HT1080 (cell line): ENCODE measurements at places on chromosomes 2 and 18. TPM values are rescaled to one million over a fixed set of nuclear protein-coding genes. Genes with fewer than 3 reads are reported as not detected.

DNA sequence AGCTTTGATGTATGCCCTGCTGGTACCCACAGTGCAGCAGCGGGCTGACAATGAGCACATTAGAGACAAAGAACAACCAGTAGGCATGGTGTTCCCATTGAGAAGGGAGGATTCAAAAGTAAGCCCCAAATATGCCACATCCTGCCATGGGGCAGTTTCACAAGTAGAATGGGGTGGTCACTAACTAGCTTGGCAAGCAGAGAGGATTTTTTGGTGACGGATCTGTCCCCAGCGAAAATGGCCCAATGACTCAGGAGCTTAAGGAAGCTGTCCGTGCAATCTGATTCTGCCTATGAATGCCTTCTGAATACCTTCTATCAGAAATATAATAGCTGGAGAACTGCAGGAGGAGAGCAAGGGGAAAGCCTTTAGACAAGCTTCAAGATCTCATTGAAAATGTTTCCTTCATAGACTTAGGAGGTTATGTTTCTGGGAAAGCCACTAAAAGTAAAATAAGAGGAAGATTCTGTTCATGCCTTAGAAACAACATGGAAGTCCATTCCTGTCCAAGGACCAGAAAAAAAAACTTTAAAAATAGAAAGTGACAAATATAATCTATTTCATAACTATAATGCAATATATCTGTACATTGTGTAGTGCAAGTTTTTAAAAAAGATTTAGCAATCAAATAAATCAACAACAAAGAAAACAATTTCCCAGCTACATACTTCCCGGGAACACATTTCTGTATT lies 117.5 kb upstream of the SLC14A2 start:
- no peak for DNase-seq

- DNase-seq, result no peak
These were observed 756.5 kb downstream of the GALR1 start for GRCh38 chr18:78006006-78006773.

- DNase-seq, result no peak
These were observed 116.2 kb upstream of the DDX18 start for GRCh38 chr2:117698287-117698686.

GRCh38 chr18:74930616-74931015 lies 278.3 kb downstream of the PTGR3 start:
- no peak for DNase-seq

DNA sequence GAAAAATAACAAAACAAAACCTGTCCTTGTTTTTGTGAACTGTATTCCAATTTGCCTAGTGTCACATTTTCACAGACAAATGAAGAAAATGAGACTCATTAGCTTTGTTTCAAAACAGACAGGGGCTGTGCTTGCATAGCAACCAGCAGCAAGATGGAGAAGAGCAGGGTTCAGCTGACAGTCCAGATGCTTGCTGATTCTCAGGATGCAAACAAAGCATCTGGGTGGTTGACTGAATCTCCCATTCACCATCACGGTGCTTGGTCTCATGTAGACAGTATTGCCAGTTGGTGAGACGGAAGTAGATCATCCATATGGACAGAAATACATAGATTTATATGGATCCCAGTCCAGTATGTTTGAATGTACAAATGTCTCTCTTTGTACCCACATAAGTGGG lies 326.8 kb downstream of the CCDC85A start:
- no peak for DNase-seq

GRCh38 chr18:23537274-23537673 lies 34.0 kb downstream of the RMC1 start:
- no peak for DNase-seq

DNA sequence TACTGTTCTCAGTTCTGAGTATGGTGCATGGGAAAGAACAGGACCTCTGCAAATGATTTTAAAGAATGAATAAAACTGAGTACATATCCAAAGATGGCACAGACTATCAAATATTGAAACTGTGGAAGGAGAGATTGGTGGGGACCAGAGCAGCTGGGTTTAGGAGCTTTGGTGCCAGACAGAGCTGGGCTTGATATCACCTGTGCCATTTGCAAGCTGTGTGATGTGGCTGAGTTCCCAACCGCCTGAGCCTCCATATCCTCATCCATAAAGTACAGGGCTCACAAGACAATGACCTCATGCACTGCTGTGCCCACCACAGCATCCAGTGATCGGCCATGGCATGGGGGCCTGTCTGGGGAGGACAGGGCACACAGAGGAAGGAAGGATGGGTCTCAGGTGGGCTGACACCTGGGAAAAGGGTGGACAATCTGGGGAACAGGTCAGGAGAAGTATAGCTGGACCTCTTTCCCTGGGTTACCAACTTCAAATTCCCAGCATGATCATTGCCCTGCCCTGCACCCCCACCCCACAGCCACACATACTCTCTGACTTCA lies 83.9 kb upstream of the RAB6C start:
- no peak for DNase-seq

DNA sequence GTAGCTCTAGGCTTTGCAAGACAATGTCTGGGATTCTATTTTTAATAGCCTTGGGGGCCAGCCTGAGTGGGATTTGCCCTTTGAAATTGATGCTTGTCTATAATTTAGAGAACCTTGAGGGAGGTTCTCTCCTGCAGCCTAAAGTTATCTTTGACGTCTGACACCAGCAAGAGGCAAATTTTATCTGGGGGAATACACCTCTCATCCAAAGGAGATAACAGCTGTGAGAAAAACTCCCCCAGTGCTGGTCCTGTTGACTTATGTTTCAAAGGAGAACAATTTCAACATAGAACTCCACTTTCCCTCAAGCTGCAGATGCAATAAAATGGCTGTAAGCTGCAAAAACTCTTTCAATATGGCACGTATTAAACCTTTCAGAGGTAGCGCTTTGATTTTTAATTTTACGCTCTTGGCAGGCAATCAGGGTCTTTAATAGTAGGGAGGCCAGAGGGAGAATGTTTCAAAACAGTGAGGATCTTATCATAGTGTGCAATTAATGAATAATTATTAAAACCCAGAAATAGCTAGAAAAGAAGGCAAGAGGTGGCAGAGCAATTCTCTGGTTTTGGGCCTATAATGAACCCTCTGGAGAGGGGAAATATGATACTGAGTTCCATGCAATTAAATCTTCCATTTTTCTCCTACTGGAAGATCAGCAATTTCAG lies 62.4 kb downstream of the LYPD1 start:
- DNase-seq, result no peak

DNA sequence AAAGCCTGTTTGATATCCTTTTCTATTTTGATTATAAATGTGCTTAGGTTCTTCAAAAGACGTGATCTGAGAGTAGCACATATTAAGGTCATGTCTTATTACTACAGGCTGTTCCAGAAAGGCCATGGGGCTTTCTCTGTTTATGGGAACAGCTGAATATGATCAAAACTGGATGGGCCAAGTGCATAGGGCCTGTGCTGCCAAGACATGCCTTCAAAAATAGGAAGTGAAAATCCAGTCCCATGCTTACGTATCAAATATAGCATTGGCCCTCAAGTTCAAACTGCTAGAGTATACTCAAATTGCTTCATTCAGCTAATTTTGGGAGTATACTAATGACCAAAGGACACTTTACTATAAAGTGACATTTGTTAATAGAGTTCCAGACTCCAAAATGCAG lies 24.1 kb downstream of the SLC25A52 start:
- no peak for DNase-seq

- no peak for DNase-seq
These were observed 54.8 kb upstream of the MSTN start for GRCh38 chr2:190117305-190117704.

DNA sequence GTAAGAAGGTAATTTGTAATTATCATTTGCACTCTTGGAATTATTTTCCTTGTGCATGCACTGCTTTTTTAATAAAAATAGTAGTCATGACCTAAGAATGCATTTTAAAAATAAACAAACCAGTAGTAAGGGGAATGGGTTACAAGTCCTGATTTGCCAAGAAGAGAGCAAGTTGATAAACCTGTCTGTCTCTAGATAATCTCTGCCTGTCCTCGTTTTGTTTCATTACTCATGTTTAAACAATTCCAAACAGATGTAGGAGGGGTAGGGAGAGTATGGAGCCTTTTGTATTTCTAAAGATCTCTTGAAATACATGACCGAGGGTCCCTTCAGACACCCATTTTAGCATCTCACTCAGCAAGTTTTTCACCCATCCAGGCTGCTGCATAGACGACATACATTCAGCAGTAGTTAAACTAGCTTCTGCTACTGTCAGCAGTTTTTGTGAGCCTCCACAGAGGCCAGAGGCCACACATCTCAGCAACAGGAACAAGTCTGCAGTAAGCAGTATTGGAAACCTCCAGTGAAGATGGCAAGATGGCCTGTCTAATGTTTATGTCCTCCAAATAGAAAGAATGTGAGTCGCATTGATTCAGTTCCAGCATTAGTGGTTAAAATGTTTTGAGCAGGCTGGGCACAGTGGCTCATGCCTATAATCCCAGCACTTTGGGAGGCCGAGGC lies 2.3 kb upstream of the EXOC6B start:
- peak; percentile 32 for DNase-seq

DNA sequence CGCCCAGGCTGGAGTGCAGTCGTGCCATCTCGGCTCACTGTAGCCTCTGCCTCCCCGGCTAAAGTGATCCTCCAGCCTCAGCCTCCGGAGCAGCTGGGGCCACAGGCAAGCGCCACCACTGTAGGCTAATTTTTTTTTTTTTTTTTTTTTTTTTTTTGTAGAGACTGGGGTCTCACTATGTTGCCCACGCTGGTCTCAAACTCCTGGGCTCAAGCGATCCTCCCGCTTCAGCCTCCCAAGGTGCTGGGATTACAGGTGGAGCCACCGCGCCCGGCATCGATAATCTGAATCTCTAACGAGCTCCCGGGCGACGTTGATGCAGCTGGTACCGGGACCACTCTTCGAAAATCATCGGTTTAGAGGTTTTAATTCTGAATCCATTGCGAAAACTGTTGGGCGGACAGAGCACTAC lies 520 bp upstream of the CYP20A1 start:
- DNase-seq, result no peak

DNA sequence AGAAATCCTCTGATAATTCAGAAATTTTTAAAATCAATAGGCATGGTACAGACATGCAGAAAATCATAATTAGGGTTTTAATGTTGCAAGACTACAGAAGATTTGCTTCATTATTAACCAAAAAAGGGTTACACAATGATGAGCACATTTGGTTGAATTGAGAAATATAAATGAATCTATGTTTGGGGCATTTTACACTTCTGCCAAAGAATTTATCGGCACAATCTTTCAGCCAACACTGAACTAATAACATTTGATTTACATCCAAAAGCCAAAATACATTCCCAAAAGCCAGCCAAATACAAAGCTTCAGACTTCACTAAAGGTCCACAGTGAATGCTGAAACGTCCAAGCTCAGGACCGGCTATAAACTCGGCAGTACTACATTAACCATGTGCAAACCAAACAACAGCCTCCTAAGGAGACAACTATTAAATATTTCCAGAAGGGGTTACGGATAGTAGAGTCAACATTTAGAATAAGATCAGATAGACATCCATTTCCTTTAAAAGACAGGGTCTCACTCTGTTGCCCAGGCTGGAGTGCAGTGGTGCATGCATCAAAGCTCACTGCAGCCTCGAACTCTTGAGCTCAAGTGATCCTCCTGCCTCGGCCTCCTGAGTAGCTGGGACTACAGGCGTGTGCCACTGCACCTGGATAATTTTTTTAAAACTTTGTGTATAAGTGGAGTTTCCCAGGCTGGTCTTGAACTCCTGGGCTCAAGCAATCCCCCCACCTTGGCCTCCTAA lies 29.4 kb downstream of the SPRED2 start:
- DNase-seq, result no peak

DNA sequence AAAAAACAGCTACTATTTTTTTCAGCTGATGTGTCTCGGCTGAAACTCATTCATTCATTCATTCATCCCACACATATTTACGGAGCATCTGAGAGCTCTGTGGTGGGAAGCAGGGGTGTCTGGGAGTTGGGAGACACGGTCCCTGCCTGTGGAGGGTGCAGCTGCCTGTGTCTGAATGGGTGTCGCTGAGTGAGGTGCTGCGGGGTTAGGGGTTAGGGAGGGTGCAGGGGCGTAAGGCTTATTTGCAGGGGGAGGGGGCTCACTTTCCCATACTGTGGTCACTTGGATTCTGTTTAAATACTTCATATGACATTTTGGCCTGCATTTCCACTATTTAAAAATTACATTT lies 89.4 kb upstream of the ASB18 start:
- no peak for DNase-seq

DNA sequence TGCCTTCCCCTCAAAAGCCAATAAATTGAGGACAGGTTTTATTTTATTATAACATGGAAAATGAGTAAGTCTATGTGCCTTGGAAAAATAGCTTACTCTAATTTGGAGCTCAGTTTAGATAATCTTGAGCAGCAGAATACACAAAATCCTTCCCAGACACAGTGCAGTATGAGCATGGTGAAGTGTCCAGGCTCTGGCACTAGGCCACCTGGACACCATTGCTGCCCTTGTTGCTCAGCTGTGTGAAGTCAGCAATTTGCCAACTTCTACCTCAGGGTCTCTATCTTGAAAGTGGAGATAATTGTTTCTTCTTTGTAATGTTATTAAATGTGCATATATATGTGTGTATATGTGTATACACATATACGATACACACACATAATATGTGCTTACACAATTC lies 104.9 kb upstream of the CAVIN2 start:
- no peak for DNase-seq

DNA sequence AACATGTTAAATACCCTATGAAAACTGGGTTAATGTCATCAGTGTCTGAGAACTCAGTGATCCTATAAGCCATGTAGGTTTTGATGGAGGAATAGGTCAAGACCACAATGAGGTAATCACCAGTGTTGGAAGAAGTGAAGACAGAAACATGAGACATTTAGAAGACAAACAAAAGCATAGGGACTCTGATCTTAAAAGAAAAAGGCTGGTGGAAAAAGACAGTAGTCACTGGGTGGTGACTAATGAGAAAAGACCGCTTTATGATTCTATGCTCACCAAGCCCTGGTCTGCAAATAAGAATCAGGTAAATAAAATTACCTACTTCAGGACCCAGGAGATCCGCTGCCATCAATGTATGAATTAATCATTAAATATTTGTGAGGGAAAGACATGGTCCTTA lies 271.9 kb downstream of the GPD2 start:
- DNase-seq, result peak; percentile 76

- DNase-seq, result no peak
These were observed 169.8 kb upstream of the PKDCC start for GRCh38 chr2:41878056-41878455.

The ARHGAP25 gene
- total RNA-seq, result not detected in 2 replicates

The RTP5 gene
- not detected in 2 replicates for total RNA-seq

The NLRC4 gene
- not detected in 2 replicates for total RNA-seq

The TMEM87B gene
- 11.7 and 15.4 TPM in 2 replicates for total RNA-seq

The CPO gene
- 0.10 TPM in 1 of 2 replicates, not detected in the other for total RNA-seq

The CTNNA2 gene
- total RNA-seq, result not detected in 2 replicates

The ACADL gene
- not detected in 2 replicates for total RNA-seq
